ENCODE measurements at places on chromosomes 1 and 21.

GRCh38 chr21:25573409-25574206 is 33.7 kb downstream of the MRPL39 start:
- DNase-seq, result peak; percentile 61

GRCh38 chr1:16727190-16728111 is 12.9 kb upstream of the RNU1-4 start:
- peak; percentile 3 for DNase-seq

DNA sequence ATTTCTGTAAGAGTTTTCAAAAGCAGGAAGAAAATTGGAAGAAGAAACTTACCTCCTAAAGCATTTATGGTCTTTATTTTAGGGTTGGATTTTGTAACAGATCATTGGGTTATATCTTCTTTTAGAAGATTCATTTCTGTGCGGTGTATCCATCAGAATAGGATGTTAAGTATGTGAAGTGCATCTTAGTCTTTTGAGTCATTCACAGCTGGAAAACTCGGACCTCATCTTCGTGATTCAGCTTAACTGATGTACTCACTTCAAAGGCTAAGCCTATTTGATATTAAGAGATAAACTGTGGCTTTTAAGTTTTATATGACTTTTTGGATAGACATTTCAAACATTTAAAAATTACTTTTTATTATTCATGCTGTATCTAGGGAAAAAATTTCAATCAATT is 56.3 kb downstream of the GIPC2 start:
- peak; percentile 50 for DNase-seq

DNA sequence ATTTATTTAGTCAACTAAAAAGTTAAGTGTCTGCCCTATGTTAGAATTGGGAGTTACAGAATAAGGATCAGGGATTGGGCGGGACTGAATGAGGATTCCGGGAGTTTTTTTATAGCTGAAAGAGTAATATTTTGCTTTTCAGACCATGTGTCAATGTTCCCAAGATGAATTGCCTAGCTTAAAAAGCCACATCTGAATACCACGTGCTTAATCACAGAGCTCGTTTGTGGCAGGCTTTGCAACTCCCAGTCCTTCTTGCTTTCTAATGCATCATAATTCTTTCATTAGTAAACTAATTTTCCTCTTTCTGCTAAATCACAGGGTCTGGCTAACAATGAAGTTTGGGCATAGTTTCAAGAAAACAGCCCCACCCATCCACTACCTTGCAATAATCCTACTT is 4.2 kb upstream of the BCL10 start:
- DNase-seq, result no peak

DNA sequence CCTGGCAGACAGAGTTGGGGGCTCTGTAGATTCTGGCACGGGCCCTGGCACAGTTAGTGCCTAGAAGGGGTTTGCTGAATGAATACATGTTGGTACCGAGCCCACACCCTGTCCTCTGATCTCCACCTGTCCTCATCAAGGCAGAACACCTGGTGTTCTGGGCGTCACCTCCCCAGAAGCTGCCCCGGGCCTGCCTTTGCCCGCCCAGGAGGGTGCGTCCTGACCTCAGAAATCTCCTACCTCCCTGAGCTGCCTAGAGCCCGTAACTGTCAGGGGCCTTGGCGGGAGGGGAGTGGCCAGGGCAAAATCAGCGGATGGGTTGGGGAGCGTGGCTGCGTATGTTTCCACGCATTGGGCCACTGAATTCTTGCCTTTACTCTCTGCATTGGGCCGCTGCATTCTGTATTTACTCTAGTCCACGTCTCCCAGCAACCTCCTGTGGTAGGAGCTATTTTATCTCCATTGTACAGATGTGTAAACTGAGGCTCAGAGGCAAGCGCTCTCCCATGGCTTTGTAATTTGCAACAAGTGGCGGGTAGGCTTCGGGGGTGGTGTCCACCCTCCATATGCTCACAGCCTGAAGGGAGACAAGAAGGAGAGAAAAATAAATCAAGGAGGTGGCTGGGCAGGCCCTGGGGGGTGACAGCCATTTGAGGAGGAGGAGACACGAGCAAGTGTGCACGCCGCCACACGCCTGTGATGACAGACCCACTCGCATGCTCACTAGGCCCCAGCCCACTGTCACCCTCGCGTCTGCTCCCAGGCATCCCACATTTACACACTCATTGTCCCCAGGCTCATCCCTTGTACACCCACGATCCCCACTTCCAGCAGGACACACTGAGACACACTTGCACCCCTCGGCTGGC is 95.7 kb upstream of the WNT4 start:
- no peak for DNase-seq

GRCh38 chr1:165117482-165117881 is 239.0 kb downstream of the LMX1A start:
- DNase-seq, result no peak

DNA sequence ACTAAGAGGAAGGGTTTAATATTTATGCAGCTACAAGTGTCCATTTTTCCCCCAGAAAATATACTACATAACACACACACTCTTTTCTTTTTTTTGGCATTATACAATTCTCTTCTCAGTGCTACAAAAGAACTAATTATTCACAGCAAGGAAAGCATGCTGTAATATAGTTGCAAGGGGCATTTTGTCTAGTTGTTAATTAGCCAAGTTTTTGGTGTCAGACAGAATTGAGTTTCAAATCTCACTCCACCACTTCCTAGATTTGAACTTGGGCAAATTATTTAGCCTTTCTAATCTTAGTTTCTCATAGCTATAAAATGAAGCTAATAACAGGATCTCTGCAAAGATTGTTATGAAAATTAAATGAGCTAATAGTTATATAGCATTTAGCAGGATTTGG is 60.0 kb upstream of the VTCN1 start:
- DNase-seq, result no peak

- DNase-seq, result no peak
These were observed 224.9 kb upstream of the FGGY start for GRCh38 chr1:59071876-59072582.

GRCh38 chr1:200062143-200062542 is 34.6 kb downstream of the NR5A2 start:
- DNase-seq, result no peak

DNA sequence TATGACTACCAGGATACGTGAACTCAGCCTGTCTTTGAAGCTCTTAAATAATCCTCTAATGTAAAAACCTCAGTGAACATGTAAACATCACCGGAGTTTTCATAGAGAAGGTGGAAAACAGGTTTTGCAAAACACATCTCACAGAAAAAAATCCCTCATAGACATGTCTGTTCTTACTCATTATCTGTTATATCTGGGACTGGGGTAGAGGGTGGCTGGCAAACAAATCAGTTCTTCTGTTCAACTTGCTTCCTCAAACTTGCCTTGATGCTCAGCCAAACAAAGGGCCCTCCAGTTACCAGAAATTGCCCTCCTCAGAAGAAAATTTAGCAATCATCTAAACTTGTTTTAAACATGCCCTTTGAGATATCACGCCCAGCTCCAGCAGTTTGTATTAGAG is 66.1 kb upstream of the CXADR start:
- no peak for DNase-seq

- DNase-seq, result peak; percentile 69
These were observed 407 bp downstream of the CAMSAP2 start for GRCh38 chr1:200738949-200739651.

DNA sequence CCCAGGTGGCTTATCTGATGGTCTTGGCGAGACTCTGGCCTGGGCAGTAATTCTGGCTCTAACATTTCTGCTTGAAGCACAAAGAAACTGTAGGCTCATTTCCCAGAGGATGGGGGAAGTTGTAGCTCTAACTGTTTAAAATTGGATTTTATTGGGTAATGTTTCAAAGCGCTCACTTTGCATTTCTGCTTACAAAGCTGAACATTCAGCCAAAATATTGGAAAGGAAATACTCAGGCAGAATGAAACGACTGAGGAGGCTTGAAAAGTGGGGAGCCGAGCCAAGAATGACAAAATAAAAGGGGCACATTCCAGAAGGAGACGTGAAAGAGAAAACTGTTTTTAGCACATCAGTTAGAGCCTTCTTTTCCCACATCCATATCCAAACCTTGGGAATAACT is 202.6 kb downstream of the GRIK1 start:
- DNase-seq, result no peak

GRCh38 chr1:10189659-10190058 is 20.7 kb upstream of the KIF1B start:
- DNase-seq, result no peak

DNA sequence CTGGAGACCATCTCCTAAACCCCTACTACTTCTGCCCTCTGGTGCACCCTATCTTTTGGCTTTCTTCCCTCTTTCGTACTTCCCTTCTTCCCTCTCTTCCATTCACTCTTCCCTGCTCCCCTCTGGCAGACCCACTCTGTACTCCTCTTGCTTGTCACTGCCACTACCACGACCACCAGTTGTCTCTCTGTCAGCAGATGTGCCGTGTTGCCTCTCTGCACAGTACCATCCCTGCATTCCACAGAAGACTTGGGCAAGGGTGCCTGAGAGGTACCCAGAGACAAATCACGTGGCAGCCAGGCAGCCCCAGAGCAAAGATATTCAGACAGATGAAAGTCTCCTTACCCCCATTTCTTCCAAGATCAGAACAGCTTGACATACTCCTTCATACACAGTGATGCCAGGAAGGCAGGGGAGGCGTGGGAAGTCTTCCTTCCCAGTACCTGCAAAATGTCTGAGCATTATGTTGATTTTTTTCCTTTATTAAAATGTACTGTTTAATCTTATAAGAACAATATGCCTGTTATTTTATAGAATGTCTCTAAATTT is 15.0 kb downstream of the CAMSAP2 start:
- no peak for DNase-seq

- no peak for DNase-seq
These were observed 34.1 kb downstream of the VTCN1 start for GRCh38 chr1:117176579-117176978.

DNA sequence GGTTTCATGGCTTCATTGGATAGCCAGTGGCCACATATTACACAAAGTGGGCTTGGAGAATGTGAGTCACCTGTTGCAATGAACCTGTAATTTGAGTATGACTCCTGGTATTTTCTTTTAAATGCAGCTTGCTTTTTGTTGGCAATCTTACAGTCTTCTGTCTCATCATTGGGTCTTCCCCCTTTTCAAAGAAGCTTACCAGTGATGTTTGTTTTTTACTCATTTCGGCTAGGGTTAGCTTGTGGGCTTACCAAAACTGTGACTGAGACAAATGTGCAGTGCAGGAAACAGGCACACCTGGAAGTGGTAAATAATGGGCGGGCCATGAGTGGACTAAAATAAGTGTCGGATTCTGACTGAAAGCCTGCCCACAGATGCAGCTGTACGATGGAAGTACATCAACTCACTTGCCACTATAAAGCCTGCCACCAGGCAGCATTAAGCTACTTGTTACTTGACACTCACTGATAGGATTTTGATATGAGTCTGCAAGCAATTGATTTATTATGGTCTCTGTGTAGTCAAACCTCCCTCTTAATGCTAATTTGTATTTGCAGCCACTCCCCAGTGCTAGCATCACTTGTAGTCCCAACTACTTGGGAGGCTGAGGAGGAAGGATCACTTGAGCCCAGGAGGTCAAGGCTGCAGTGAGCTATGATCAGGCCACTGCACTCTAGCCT is 4.2 kb downstream of the HHAT start:
- DNase-seq, result no peak

- no peak for DNase-seq
These were observed 1.1 kb downstream of the THEM4 start for GRCh38 chr1:151908228-151908691.

- no peak for DNase-seq
These were observed 56.8 kb upstream of the IRF2BP2 start for GRCh38 chr1:234666761-234667160.

DNA sequence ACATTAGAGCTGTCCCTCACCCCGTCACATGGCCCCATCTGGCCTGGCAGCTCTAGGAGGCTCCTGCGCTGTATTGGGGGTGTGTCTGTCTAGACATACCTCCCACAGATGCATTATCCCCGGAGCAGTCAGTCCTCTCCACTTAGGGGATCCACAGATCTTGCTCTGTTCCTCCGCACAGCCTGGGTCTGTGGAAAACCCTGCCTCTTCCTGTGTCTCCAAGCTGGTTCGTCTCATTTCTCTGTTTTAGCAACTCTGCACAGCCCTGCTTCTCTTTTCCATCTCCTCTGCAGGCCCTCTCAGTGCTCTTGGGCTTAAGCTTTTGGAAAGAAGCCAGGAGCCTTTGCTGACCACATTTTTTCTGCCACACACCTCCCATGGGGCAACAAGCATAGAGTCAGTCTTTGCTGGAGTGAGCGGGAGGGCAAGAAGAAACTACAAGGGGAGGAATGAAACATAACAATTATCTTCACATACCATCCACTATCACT is 241.5 kb downstream of the FOXD2 start:
- DNase-seq, result no peak

- no peak for DNase-seq
These were observed 17.2 kb upstream of the MCOLN3 start for GRCh38 chr1:85065550-85065949.

DNA sequence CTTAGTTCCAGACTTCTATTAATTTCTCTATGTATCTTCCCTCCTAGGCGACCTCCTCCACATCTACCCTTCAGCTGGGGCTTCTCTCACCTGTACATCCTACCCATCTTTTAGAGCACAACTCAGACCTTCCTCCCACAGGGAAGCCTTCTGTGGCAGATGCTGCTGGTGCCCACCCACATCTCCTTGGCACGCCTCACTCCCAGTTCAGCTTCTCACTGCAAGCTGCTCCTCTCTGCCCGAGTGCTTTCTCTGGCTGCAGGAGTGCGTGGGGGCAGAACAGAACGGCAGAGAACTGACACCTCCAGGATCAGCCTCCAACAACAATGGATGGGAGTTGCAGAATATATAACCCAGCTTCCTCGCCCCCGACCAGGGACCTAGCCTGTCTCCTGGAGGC is 36.5 kb downstream of the ZBTB18 start:
- no peak for DNase-seq

GRCh38 chr21:32977216-32977615 is 48.5 kb upstream of the OLIG2 start:
- no peak for DNase-seq

DNA sequence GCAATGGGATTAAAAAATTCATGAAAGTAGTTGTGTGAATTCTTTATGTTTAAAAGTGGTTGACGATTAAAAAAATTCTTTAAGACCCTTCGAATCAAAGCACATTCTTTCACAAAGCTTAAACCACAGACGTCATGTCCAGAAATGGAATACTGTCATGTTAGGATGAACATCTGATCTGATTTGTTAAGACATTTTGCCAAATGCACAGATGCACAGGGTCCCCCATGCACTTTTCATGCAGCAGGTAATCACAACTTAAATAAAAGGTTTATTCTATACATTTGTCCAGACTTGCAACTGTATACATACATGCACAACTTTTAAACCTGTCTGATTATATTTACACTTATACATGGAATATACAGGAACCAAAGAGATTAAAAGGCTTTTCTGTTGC is 103.3 kb downstream of the NRIP1 start:
- no peak for DNase-seq

DNA sequence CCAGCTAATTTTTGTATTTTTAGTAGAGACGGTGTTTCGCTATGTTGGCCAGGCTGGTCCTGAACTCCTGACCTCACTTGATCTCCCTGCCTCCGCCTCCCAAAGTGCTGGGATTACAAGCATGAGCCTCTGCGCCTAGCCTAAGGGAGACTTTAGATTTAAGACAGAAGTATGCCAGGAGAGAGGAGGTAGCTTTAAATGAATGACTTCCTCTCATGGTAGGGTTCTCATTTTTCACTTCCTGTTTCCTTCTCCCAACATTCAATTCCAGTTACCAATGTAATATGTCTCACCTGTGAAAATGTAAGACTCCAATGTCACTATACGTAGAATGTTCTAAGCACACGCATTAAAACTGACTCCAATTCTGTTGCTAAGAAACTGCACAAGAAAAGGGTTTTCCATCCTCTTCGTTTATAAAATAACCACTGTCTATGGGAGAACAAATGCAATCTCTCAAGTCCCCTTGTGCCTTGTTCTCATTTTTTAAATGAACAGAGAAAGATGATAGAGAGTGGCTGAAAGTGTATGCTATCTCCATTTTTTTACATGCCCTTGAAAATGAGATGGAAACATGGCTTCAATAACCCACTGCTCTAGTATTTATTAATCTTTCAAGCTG is 140.0 kb downstream of the SLC45A1 start:
- no peak for DNase-seq

All from GM04504 (cell line).